Stimulated activated CD4-positive, alpha-beta T cell treated with anti-CD3 and anti-CD28 coated beads, Interleukin-2, amount 100 ng/mL, for 4 hours (primary cell): ENCODE measurements at places on chromosomes 5 and 9.

- DNase-seq, result no peak
Measured at GRCh38 chr9:130728721-130729120, 35.1 kb downstream of the EXOSC2 start.

DNA sequence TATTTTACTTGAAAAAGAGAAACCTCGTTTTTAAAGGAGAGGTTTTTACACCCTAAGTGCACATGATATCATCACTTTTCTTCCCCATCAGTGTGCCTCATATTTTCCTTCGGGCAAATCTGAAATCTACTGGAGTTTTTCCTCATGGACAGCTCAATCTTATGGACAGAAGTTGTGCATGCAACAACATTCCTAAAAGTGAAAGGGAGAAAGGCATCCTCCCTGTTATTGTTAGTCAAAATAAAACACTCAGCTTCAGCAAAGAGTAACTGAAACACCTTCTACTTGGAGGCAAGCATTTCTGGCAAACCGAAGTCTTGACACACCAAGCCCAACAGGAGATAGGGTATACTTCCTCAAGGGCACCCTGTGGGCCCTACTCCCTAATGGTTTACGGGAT, 217.9 kb downstream of the BNC2 start:
- DNase-seq, result no peak

- DNase-seq, result no peak
Measured at GRCh38 chr5:95621839-95622629, 2.1 kb downstream of the GPR150 start.

DNA sequence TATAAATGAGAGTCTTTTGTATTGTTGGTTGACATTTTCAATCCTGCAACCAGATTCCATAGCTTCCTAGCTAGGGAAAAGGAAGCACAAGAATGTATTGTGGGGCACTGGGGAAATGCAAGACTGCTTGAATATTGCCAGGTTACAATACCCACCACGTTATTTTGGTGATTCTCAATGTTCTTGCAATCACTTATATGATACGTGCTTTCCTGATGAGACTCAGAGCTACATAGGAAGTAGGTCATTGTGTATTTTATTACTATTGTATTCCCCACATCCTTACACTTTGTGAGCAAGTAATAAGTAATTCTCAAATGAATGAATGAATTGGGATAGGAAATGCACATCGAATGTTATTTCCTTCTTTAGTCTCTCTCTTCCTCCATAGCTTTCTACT, 217.1 kb upstream of the CD180 start:
- DNase-seq, result no peak

DNA sequence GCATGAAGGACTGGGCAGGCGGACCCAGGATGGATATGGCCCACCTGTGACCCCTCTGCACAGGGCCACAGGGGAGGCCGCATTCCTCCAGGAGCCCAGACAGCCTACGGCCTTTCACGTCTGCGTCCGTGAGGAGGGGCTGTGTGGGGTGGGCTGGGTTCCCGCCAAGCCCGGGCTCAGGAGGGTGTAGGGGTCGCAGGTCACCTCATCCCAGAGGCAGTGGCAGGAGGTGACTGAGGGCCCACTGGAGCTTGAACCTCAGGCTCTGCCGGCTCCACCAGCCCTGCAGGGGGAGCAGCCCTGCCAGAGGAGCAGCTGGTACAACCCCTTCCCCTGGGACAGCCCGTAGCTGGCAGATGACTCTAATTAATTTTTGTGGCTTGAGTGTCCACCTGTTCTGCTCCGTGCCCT, 40.7 kb upstream of the CACNA1B start:
- DNase-seq, result no peak

GRCh38 chr9:98429613-98430012, 174.2 kb upstream of the TBC1D2 start:
- DNase-seq, result no peak

GRCh38 chr5:93598091-93599000, 15.3 kb downstream of the NR2F1 start:
- DNase-seq, result no peak
